ENCODE measurements at places on chromosomes 13 and 19. TPM values are rescaled to one million over a fixed set of nuclear protein-coding genes. Genes with fewer than 3 reads are reported as not detected.

The KDELR1 gene
- 18.1 TPM for polyA plus RNA-seq

The ZNF675 gene
- polyA plus RNA-seq, result 32.4 TPM

The USE1 gene
- polyA plus RNA-seq, result 43.9 TPM

The AMER2 gene
- 15.7 TPM for polyA plus RNA-seq

The CEACAM20 gene
- polyA plus RNA-seq, result not detected
